ENCODE measurements at places on chromosomes 2 and 18.

DNA sequence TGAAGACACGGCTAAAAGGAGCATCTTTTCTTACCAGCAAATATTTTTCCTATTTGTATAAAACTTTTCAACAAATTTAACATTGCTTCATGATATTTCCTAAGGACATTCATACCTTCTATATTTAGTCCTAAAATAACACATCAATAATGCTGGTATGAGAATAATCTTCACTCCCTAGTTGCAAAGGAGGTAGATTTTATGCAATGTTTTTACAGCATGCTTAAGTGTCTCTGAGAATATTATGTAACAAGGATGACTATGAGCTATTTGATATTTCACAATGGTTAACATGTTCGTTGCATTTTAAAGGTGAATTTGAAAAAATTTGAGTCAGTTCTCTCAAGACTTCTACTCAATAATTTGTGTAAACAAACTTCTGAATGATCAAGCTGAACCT is 506.7 kb downstream of the NUP35 start:
- DNase-seq = no peak

DNA sequence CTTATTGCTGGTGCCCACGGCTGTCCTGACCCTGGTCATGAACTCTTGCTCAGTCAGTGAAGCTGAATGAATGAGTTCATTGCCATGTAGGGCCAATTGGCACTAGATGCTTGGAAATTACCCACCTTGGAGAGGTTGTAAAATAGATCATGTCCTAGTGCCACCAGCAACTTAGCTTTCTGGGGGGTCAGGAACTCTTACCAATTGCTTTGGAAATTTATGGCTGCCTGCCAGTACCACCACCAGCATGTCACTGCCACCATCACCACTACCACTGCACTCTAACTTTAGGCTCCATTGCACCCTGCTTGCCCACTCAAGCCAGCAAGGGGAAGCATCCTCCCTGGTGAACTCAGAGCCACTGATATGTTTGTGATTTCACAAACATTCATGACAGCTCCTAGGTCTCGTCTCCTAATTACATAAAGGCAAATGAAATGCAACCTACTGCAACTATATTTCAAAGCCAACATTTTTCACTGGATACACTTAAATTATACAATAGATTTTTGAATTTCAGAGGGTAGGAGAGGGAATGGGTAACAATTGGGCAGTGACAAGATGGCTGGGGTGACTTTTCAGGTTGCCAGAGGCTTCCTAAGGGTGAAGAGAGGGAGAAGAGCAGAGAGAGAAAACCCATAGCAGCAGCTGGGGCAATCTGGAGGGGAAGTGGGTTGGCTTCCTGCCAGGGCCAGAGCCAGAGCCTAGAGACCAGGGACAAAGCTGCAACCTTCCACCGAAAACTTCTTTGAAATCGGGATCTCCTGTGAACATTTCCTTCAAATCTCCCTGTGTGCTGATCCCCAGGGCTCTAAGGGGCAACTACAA is 3.5 kb upstream of the EMILIN1 start:
- no peak for DNase-seq

GRCh38 chr2:127226132-127226519 is 6.0 kb upstream of the CYP27C1 start:
- DNase-seq = no peak

- no peak for DNase-seq
Measured at GRCh38 chr2:219636144-219636915, 8.9 kb downstream of the SLC4A3 start.

Measured in midbrain (tissue), 1 donor.